ENCODE measurements at places on chromosomes 1 and 21.

GRCh38 chr1:233242827-233243483, 52.6 kb downstream of the PCNX2 start:
- DNase-seq, result no peak

GRCh38 chr1:115336741-115337140, 1.3 kb downstream of the NGF start:
- DNase-seq, result no peak

DNA sequence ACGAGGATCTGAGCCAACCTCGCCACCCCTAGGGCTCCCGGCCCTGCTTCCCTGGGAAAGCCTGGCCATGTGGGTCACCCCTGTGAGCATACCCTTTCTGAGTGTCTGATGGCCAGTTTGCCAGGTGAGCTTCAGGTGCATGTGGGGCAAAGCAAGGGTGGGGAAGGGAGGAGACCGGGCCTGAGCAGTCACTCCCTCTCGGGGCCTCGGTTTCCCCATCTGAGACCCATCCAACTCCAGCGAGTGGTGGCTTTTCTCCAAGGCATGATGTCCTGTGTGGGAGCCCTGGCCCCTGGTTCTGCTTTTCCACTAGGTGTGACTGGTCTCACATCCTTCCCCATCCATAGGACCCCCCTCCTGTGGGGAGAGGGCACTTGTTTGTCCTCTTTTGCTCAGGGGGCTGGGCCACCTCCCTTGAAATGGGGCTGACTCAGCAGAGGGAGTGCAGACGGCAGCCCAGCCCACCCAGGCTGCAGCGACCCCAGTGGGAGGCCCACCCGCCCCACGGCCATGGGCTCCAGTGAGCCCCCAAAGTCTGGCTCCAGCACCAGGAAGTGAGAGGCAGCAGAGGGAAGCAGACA, 1.7 kb upstream of the WNT9A start:
- no peak for DNase-seq

DNA sequence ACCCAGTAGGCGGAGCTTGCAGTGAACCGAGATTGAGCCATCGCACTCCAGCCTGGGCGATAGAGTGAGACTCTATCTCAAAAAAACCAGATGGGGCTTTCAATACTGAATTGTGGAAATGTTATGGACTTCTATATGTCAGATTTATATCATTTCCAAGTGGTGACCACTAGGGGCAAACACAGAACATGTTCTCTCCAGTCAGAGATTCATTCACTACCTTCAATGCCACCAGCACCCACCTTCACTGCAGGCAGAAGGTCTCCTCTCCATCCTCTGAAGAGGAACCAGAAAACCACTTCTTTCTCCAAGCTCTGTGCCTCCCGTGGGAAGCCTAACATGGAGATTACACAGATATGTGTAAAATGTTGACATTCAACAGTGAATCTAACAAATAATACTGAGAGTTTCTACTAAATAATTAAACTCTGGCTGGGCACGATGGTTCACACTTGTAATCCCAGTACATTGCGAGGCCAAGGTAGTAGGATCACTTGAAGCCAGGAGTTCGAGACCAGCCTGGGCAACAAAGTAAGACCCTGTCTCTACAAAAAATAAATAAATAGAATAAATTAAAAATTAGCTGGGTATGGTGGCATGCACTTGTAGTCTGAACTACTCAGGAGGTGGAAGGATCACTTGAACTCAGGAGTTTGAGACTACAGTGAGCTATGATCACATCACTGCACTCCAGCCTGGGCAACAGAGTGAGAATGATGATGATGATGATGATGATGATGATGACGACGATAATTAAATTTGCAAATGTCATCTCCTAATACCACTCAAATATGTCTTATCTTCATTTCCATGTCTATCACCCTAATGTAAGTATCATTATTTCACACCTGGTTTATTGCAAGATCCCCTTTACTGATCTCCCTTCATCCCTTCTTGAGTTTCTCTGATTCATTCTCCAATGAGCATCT, 151.1 kb downstream of the ZNF281 start:
- no peak for DNase-seq

- no peak for DNase-seq
These were observed 73.6 kb downstream of the JMJD4 start for GRCh38 chr1:227661495-227661894.

DNA sequence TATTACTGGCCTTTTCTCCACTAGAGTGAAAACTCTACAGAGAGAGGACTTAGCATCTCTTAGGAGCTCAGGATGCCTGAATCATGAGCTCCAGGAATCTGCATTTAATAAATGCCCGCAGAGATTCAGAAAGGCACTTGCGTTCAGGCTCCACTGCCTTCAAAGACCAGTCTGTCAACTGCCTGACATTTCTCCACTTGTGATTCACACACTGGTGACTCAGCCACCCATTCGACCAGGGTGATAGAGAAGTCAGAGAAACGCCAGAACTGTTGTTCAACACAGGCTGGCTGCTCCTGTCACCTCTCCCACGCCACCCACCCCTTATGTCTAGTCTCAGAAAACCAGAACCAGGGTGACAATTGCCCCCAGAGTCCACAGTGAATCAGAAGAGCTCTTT, 26.9 kb upstream of the LBR start:
- no peak for DNase-seq

GRCh38 chr1:167542109-167543032, 11.2 kb downstream of the CREG1 start:
- DNase-seq, result no peak

DNA sequence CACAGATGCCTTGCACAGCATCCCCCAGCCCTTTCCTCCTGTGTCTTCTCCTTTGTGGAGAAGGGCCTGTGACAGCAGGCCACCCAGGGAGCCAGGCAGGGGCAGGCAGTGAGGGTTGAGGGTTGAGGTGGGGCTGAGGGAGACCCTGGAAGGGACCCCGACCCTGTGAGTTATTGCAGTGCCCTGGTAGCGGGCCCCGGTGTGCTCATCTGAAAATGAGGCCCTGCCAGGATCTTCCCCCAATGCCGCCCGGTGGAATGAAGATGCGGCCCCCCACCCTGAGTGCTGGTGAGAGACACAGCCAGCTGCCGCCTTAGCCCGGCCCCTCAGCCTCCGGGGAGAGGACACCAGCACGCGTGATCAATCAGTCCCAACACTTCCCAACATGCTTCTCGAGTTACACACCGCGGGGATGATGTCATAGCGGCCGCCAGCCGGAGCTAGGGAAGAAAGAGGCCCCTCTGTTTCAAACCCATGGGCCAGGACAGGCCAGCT, 36.2 kb upstream of the ACTRT2 start:
- DNase-seq, result no peak

GRCh38 chr1:41484402-41485241, at the start of gene EDN2:
TSS of gene EDN2 (minus strand) at chr1:41484683. CDS start at chr1:41484601, 82 bp downstream.
- no peak for DNase-seq

All from AG04449 (cell line).